ENCODE measurements at places on chromosomes 11 and 22. TPM values are rescaled to one million over a fixed set of nuclear protein-coding genes. Genes with fewer than 3 reads are reported as not detected.

GRCh38 chr11:92890846-92891245 is 78.6 kb upstream of the MTNR1B start:
- no peak for DNase-seq

- DNase-seq: no peak
Observed at GRCh38 chr11:121521145-121522042, 68.6 kb upstream of the SORL1-AS1 start.

DNA sequence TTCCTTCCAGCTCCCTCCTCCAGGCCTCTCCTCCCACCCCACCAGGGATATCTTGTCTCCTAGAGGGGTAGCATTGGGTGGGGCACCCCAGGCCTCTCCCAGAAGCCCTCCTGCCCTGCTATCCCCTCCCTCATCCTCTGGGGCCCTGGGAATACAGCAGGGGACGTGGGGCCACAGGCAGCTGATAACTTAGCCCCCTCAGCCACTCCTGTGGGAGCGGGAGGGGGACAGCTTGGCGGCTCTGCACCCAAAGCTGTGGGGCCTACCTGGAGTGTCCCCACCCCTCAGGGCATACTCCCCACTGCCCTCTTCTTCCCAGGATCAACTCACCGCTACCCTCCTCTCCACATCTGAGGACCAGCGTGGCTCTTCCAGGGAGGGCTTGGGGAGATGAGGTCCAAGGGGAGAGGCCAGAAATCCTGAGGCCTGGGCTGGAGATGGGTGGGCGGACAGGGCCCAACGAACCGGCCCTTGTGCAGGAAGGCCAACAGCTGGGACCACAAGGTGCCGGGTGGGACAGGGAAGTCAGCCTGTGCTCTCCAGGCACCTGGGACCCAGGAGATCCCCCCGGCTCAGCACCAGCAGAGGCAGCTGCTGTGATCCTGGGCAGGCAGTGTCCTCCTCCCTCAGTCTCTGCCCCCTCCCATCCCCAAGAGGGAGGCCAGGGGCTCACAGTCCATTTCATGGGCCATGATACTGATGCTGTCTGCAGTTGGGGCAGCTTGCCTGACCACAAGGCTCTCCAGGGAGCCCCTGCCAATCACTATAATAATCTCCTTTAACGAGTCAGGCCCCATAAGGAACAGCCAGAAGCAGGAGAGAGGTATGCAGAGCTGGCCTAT is 23.2 kb downstream of the NEAT1 start:
- DNase-seq: no peak

DNA sequence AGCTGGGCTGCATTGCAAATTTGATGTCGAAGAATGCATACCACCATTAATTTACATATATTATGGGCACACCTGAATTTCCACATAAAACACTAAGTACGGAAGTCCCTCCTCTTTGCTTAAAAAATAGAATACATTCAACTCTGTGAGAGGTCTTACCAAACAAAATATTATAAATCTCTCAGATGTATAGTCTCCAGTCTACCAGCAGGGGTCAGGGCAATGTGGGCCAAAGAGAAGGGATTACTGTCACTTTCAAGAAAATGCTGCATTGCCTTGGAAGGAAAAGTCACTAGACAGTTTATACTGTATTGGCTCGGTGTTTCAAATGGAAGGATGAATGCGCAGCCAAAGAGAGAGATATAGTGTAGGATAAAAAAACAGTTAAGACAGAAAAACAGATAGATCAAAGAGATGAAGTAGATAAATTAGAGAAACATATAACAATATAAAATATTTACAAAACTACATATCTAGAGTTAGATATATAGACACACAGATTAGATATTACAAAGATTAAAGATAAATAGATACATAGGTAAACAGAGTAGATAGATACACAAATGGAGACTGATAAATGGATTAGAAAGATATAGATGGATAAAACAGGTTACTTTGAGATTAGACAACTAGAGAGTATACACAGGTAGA is 20.9 kb downstream of the SERGEF start:
- DNase-seq: peak; percentile 67

- DNase-seq: peak; percentile 75
Observed at GRCh38 chr22:24521791-24522245, 26.7 kb downstream of the UPB1 start.

Gene TIMP3
- total RNA-seq: 6.3 TPM

Gene UPK3A
- 0.50 TPM for total RNA-seq

DNA sequence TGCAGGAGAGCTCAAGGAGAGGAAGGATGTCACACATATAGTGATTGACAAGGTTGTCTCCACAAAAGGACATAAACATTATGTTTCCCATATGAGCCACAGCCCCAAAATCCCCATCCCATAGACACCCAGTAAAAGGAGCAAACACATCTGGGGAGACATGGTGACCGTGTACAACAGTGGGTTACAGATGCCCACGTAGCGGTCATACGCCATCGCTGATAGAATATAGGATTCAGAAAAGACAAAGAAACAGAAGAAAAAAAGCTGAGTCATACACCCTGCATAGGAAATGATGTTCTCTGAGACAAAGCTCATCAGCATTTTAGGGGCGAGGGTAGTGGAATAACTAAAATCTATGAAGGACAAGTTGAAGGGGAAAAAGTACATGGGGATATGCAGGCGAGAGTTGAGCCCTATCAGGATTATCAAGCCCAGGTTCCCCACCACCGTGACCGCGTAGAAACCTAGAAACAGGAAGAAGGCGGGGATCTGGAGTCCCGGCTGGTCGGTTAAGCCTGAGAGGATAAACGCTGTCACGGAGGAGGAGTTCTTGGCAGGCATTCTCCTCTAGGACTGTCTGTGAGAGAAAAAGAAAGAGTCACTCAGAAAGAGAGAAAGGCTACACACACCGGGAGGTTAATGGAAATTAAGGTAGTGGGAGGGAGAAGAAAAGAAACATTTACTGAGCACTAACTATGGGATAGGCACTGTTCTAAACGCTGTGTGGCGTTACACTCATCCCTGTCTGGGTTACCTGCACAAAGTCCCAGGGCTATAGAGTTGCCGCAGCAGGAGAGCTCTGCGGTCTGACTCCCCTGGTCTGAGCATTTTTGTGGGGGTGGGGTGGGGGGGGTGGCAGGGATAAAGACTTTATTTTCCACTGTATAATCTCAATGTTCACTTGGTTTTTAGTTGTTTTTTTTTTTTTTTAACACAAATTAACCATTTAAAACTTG is 36.1 kb upstream of the OR8B8 start:
- DNase-seq: peak; percentile 61

Gene KCNQ1
- 0.99 TPM for total RNA-seq

DNA sequence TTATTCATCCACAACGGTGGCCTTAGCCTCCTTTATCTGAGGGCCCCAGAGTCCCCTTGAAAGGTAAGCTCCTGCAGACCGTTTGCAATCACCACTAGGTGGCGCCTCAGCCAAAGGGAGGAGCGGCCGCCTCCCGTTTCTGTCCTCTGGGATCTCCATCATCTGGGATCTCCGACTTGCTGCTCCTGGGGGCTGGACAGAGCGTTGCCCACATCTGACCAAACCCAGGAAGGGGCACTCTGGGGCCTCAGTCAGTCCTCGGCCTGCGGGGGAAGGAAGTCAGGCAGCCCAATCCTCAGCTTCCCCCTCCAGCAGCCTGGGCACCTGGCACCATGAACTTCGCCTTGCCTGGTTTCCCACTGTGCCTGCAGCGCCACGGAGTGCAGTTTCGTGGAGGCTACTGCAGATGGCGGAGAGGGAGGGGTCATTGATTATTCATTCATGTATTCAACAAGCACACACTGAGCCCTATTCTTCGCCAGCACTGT is 23.5 kb downstream of the TP53I11 start:
- DNase-seq: peak; percentile 92

DNA sequence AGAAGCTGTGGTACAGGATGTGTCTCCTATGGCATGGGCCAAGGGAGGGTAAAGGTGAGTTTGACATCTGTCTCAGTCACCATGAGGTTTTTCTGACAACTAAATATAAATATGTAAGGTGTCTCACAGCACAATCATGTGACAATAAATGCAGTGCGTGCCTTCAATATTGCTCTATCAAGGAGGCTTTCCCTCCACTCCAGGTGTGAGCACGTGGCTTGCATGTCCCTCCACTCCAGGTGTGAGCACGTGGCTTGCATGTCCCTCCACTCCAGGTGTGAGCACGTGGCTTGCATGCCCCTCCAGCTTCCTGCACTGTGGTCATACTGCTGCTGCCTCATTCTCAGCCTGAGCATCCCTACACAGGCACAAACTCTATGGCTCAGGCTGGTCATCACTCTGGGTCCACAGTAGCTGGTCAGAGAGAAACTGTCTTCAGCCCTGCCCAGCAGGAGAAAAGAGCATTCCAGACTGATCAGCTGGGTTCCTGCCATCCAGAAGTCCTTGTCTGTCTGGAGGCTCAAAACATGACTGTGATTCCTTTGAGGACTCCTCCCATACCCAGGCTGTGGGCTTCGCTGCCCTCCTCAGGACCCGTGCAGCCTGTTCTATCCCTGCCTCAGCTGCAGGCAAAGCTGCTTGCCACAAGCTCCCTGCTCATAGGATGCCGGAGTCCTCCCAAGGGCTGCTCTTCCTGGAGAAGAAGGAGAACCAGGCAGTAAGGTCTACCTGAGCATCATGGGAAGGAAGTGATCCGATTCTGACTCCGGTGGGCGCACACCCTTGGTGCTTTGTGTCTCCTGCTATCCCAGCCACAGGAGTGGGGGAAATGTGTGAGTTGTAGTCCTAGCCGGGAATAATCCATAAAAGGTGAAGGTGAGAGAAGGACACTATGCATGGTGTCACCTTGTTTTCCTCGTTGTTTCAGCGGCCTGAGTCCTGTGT is 33.4 kb upstream of the VPREB1 start:
- DNase-seq: no peak

GRCh38 chr11:69950120-69950519 is 128.0 kb upstream of the ANO1 start:
- DNase-seq: peak; percentile 76

DNA sequence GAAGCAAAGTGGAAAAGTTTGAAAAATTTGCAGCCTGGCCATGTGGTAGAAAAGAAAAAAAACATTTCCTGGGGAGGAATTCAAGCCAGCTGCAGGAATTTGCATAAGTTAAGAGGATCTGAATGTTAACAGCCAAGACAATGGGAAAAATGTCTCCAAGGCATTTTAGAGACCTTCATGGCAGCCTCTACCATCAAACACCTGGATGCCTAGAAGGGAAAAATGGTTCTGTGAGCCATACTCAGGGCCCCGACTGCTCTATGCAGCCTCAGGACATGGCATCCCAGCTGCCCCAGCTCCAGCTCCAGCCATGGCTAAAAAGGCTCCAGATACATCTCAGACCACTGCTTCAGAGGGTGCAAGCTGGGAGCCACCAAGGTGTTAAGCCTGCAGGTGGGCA is 149.1 kb upstream of the SOX6 start:
- DNase-seq: no peak

Measured in neural progenitor cell (in vitro differentiated cells).